RPMI7951 (cell line): ENCODE measurements at places on chromosomes 12 and 14.

DNA sequence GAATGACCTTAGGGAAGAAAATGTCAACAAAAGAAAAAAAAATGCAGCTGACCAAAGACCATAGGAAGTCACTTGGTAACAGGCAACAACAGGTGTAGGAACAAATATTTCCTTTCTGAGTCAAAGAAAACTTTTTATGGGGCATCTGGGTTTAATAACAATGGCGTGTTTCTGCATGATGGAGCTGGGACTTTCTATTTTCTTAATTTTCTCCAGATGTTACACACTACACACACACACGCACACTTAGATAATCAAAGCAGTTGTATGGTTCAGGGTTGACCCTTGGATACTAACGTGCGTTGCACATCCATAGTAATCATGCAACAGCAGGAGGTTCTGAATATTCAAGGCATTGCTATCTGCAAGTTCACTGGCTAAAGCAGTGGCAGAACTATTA is 47.9 kb upstream of the NTF3 start:
- DNase-seq, result peak; percentile 96

DNA sequence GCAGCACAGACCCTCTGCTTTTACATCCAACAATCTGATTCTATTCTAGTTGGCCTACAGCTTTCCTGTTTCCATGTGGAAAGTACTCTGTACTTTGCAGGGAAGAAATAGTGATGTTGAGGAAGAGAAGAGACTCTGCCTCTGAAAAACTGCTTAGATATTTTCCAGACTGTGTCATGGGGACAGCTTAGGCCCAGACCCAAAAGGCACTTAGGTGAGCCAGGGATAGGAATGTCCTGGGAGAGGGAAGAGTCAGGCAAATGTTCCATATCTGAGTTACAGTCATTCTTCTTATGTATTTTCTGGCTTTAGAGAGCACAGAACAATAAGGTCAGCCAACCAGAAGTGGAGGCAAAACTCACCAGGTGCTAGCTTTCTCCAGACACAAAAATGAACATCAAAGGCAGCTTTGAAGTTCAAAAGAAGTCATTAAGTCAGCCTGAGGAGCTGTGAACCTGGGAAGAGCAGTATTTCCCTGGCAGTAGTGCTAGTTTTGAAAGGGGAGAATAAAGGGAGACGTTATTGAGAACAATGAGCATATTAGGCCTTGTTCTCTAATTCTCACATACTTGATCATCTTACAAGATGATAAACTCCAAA is 199.7 kb upstream of the LMNTD1 start:
- DNase-seq, result no peak

- no peak for DNase-seq
Observed at GRCh38 chr14:96752125-96752524, 45.1 kb upstream of the VRK1 start.

DNA sequence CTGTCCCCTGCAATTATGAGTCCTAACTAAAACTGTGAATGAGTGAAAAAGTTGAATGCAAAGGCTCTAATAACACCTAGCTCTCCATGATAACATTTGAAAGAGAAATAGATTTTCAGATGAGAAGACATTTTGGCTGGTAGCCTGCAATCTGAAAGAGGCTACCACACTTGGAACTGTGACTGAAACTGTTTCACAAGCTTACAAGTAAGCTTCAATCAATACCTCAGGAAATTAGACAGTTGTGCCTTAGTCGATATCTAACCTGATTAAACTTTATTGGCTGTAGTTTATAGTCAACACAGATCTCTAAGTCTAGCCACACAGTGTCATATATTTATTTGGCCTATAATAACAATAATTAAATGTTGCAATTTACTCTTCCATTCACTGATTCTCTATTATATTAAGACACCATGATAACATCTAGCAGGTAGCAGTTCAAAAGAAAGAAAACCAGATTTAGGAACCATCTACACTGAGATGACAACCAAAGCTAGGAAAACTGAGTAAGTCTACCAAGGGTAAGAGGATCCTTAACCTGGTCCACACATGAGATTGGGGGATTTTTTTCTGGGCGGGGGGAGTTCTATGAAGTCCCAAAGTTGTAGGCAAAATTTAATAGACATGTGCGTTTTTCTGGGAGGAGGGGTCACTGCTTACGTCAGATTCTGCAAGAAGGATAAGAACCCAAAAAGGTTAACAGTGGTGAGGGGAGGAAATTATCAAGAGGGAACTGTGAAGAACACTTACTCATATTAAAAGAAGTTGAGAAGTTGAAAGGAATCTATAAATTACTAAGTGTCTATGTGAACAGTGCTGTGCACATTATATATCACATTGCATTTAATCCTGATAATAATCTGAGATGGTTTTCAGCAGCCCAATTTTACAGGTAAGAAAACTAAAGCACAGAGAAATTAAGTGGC is 65.8 kb downstream of the NUMB start:
- DNase-seq, result no peak

GRCh38 chr12:101116911-101117310 is 93.1 kb downstream of the SLC5A8 start:
- no peak for DNase-seq

- peak; percentile 79 for DNase-seq
Observed at GRCh38 chr14:77707724-77708408, at the start of the genes ALKBH1 and SLIRP. Gene ALKBH1 (minus strand): TSS chr14:77708023. CDS start chr14:77708004, 19 bp downstream. Gene SLIRP (plus strand): TSS chr14:77708103. CDS start chr14:77708112, 9 bp downstream.

DNA sequence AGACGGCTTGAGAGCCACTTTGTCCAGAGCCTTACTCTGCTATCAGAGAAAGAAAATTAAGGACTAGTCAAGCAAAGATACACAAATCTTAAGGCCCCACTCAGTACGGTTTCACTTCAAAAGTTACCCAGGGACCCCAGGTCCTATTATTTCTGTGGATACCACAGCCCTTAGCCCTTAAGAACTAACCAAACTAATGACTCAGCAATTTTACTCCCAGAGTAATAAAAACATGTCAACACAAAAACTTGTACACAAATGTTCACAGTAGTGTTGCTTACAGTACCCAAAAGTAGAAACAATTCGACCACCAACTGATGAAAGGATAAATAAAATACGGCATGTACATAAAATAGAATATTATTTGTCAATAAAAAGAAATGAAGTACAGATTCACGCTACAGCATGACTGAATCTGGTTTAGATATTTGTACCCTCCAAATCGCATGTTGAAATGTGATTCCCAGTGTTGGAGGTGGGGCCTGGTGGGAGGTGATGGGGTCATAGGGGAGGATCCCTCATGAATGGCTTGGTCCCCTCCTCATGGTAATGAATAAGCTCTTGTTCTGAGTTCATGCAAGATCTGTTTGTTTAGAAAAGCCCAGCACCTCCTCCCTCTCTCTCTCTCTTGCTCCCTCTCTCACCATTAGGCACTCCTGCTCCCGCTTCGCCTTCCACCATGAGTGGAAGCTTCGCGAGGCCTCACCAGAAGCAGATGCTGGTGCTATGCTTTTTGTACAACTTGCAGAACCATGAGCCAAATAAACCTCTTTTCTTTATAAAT is 30.5 kb downstream of the AREL1 start:
- no peak for DNase-seq

DNA sequence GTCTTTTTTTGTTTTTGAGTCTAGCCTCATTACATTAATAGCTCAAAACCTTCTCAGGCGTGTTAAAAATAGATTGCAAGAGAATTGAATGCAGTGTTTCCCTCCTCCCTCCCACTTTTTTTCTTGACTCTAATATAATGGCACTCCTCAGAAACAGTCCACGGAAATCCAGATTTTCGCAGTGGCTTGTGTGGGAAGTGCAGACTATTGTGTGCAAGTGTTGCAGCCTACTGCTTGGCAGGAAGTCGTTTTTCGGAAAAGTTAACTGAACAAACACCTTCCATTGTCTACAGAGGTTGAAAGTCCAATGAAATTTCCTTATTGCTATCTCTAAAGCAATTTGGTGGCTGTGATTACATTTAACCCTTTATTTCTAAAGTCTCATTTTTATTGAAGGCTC is 147.9 kb upstream of the E2F7 start:
- peak; percentile 4 for DNase-seq

DNA sequence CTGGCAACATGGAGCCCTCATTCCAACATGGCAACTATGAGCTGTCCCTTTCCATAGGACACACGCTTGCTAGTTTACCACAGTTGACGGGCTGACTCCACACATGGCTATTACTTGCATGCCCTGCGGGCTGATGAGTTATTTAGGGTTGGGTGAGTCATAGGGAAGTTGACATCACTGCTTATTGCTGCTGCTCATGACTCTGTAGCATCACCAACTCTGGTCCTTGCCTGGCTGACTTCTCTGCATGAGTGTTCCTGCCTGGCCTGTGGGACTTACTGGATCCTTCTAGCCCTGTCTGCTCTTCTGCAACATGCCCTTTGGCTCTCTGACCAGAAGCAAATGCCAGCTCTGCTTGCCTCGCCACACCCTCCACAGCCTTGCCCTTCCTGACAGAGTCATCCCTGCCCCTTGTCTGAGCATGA is 199.5 kb downstream of the ANO6 start:
- peak; percentile 100 for DNase-seq

GRCh38 chr12:58537278-58537677 is 383.0 kb downstream of the LRIG3 start:
- peak; percentile 90 for DNase-seq

DNA sequence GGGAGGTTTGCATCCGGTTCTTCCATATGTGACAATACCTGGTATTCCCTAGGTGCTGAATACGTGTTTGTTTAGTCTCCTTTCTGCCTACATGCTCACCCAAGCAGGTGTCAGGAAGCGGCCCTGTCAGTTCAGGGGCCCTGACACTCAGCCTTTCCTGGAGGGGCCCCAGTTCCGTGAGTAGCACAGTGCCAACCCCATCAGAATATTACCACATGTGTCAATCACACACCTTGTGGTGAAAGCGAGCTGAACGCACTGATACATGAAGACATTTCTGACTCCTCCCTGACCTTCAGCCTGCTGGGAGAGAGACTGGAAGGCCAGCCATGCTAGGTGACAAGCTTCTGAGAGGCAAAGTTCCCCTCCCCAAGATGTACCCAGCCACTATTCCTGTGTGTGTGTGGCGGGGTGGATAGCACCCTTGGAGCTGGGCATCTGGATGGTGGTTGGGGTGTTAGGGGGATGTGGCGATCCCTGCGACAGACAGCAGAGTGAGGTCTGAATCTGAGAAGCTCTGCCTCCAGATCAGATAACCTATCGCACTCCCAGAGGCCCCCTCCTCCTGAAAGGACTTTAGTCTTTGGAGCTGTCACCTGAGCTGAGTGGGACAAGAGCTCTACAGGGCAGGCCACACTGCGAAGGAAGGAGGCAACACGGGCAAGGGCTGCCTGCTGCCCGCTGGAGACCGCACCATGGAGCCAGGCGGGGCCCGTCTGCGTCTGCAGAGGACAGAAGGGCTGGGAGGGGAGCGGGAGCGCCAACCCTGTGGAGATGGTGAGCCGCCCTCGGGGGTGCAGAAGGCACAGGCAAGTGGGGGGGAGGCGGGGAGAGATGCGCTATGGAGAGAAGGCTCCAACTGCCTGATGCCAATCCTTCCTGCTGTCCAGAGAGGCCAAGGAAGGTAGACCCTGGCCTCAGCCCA is at the start of gene SOAT2:
Gene SOAT2, plus strand, starts transcription at position 604 of the 925 bp plus-strand sequence. Its CDS starts 92 bp downstream, at position 696.
- DNase-seq, result no peak

GRCh38 chr12:31006416-31007152 is 67.1 kb upstream of the DDX11 start:
- no peak for DNase-seq
